PC-3 (cell line): ENCODE measurements at places on chromosomes 16 and 17. TPM values are rescaled to one million over a fixed set of nuclear protein-coding genes. Genes with fewer than 3 reads are reported as not detected.

Gene SECTM1
- 56.0 and 61.7 TPM in 2 replicates for total RNA-seq

Gene CDC6
- 48.9 and 58.3 TPM in 2 replicates for total RNA-seq

Gene ERBB2
- 36.2 and 57.1 TPM in 2 replicates for total RNA-seq

Gene ASPHD1
- 2.0 and 3.9 TPM in 2 replicates for total RNA-seq

Gene MT4
- not detected in 2 replicates for total RNA-seq

Gene RGS11
- 1.2 and 1.5 TPM in 2 replicates for total RNA-seq
